ENCODE measurements at places on chromosomes 4 and X.

- no peak for DNase-seq
These were observed 45.9 kb upstream of the RPA4 start for GRCh38 chrX:96837808-96838207.

- no peak for DNase-seq
These were observed 220.1 kb downstream of the DCTD start for GRCh38 chr4:182697094-182697493.

DNA sequence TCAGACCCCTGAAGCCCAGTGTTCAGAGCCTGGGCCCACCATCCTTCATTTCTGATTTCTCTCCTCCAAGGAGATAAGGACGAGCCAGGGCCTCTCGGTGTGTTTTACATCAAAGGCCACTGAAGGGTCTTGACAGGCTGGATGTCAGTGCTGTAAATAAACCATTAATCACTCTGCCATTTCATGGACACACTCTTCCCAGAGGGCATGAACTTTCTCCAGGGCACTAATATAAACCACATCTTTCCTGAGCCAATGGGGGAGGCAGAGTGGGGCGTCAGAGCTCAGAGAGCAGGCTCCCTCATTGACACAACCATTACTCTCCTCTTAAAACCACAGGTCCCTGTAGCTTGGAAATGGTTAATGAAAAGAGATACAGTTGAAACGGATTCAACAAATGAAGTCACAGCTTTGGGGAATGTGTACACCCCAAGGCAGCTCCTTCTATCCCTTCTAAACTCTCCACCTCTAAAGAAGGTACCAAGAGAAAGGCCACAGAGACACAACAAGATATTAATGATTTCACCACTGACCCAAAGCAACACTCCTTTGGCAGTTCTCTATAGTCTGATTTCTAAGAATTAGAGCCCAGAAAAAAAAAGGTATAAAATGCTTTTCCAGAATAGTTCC is 200.6 kb downstream of the CHIC2 start:
- DNase-seq: no peak

DNA sequence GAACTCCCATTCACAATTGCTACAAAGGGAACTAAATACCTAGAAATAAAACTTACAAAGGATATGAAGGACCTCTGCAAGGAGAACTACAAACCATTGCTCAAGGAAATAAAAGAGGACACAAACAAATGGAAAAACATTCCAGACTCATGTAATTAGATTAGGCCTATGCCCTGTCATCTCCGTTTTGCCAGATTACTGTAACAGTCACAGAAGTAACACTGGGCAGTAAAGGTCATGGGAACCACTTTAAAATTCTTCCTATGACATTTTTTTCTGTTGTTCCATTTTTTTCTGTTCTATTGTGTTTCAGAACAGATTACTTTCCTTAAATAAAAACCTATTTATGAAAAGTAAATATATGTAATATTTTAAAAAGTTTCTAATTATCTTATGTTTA is 199.4 kb upstream of the CENPE start:
- no peak for DNase-seq

DNA sequence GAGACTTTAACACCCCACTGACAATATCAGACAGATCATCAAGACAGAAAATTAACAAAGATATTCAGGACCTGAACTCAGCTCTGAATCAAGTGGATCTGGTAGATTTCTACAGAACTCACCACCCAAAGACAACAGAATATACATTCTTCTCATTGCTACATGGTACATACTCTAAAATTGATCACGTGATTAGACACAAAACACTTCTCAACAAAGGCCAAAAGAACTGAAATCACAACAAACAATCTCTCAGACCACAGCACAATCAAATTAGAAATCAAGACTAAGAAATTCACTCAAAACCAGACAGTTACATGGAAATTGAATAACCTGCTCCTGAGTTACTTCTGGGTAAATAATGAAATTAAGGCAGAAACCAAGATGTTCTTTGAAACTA is 49.6 kb downstream of the DACH2 start:
- no peak for DNase-seq

GRCh38 chr4:26942871-26943270 is 82.2 kb downstream of the STIM2 start:
- DNase-seq: no peak

GRCh38 chr4:141768954-141769353 is 132.6 kb downstream of the IL15 start:
- no peak for DNase-seq

DNA sequence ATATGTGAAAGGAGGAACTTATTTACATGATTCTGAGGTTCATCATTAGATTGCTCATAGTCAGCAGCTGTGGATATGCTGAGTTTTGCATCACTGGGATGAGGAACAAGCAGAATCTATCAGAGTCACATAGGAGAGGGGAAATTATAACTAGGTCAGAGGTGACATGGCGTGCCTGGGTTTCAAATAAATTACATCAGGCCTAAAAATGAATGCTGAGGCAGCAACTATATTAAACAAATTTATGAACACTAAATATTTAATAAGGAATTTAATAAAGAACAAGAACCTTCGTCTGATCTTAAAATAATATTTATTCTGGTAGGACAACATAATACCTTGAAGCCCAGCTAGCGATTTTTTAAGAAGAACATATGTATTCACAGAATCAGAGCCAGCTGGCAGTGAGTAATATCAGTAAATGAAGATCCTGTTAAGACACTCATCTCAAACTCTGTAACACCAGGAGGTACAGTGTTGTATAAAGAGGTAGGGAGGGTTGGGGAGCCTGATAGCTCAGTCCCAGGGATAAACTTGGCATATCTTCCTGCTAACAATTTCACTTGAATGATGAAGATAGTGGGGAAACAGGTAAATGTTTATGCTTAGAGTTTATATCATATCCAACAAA is 60.9 kb upstream of the HS3ST1 start:
- DNase-seq: no peak

GRCh38 chrX:72307646-72308051 is 1.9 kb upstream of the CITED1 start:
- DNase-seq: no peak

- DNase-seq: no peak
These were observed 702 bp upstream of the CDKN2AIP start for GRCh38 chr4:183443655-183444213.

GRCh38 chrX:68261060-68261672 is 172.1 kb downstream of the OPHN1 start:
- DNase-seq: no peak

DNA sequence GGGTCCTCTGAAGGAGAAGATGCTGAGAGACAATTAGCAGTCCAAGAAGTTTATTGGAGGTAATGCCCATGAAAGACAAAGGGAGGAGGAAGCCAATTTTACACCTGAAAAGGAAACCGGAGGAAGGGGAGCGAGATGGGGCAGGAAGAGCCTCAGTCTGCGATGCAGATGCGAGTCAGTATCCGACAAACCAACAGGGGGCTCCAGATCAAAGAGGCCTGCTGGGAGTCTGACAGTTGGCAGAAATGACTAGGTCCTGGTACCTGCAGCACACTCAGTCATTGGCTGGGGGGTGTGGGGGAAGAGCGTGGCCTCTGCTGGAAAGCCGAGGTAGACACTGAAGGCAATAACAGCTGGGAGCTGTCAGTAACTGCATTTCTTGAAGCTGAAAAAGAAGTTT is 231.1 kb upstream of the CENPE start:
- DNase-seq: no peak

DNA sequence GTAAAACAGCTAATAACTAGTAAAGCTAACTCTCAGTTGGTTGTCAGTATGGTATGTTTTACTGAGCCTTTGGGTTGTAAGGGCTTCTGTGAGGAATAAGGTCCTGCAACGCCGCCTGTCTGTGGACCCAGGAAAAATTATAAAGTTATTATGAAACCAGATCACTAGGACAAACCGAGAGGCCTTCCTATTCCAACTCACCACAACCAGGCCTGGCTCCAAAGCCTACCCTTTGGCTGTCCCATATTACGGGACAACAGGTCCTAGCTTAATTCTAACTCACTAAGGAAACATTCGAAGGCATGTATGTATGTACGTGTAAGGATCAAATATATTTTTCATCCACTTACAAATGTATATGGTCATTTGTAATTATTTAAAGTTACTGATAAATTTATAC is 1.4 kb downstream of the ANKRD17 start:
- DNase-seq: peak; percentile 43

GRCh38 chr4:11313157-11313943 is 115.3 kb downstream of the HS3ST1 start:
- no peak for DNase-seq

- DNase-seq: no peak
These were observed 50.4 kb downstream of the GPC4 start for GRCh38 chrX:133364865-133365264.

DNA sequence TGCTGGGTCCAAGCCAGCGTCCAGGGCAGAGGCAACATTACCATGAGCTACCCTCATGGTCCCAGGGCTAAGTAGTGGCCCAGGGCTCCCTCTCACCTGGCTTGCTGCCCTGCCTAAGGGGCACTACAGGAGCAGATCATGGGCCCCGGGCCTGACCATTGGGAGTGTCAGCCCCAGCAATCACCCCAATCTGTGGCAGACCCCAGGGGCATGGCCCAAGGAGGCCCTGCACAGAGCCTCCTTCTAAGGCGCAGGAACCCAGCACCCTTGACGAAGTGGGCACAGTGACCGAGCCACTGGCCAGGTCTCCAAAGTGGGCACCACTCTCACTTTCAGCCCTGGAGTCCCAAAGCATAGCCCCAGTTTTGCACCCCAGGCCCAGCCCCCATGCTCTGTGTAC is 667.1 kb downstream of the SH3BGRL start:
- no peak for DNase-seq

GRCh38 chr4:38154252-38154651 is 194.1 kb downstream of the PTTG2 start:
- no peak for DNase-seq

DNA sequence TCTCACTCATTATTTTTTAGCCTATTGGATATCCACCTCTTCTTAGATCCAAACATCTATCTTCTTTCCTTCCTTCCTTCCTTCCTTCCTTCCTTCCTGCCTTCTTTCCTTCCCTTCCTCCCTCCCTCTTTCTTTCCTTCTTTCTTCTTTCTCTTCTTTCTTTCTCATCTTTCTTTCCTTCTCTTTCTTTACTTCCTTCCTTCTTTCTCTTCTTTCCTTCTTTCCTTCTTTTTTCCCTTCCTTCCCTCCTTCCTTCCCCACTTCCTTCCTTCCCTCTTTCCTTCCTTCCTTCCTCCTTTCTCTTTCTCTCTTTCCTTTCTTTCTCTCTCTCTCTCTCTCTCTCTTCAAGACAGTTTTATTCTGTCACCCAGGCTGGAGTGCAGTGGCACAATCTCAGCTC is 1239.8 kb downstream of the PCDH7 start:
- no peak for DNase-seq

- DNase-seq: no peak
These were observed 907.1 kb downstream of the RPA4 start for GRCh38 chrX:97790850-97791249.

- no peak for DNase-seq
These were observed 140.0 kb upstream of the HCCS start for GRCh38 chrX:10971176-10971575.

DNA sequence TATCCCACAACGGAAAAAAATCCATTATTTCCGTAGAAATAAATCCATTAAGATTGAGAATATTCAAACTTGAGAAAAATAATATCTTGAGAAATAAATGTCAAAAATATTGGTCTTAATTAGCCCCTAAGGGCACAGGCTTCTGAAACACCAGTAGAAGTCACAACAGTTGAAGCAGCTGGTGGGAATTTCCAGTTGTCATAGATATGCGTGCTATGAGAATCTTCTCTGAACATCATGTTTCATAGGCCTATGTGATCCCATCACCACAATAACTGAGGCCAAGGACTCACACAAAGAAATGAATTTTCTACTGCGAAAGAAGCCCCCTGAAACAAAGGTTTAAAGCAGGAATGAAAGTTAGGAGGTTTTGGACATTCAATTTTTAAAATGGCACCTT is 292.0 kb downstream of the DTHD1 start:
- no peak for DNase-seq

DNA sequence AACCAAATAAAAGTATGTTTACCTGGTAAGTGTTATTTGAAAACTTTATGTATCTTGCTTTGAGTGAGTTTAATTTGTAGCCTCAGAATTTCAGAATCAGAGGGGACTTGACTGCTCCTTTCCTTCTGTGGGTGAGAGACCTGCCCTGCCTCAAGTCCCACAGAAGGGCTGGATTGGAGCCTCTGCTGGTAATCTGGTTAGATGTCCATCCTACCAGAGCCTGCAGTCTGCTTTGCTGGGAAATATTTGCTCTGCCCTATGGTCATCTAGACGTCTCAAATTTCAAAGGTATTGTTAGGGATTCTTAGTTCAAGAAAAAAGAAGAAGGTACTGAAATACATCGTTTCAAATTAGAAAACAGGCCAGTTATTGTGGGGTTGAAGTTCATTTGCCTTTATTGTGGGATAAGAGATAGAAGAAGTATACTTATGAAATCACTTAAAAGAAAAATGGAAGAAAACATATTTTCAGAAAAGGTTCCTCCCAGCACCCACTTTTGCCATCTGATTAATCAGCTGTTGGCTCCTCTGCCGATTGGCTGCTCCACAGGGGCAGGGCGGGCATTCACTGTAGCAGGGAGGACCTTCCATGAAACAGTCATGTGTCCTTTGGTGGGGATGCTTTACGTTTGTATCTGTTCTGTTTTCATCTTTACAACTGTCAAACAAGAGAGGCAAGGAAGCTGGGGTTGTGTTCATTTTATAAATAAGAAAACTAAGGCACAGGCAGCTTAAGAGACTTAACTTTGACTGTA is 73.3 kb upstream of the TLR2 start:
- DNase-seq: no peak
